ENCODE measurements at places on chromosomes 5 and 9.

DNA sequence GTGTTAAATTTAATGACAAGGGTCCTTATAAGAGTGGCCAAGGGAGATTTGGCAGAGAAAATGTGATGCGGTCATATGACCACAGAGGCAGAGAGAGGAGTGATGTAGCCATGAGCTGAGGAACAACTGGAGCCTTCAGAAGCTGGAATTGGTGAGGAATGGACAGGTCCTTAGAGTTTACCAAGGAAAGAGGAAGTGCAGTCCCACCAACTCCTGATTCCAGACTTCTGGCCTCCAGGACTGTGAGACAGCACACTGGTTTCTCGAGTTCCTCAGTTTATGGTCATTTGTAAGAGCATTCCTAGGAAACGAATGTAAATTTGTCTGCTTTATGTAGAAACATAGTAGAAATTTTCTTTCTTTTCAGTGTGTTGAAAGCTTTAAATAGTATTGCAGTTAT, 410.1 kb downstream of the CDH18 start:
- DNase-seq: no peak

GRCh38 chr5:101244621-101245020, 341.5 kb upstream of the ST8SIA4 start:
- DNase-seq: no peak

DNA sequence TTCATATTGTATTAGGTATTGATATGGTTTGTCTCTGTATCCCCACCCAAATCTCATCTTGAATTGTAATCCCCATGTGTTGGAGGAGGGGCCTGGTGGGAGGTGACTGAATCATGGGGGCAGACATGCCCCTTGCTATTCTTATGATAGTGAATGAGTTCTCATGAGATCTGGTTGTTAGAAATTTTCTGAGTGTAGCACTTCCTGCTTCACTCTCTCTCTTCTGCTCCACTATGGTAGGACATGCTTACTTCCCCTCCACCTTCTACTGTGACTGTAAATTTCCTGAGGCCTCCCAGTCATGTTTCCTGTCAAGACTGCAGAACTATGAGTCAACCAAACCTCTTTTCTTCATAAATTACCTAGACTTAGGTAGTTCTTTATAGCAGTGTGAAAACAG, 187.4 kb upstream of the SLC24A2 start:
- DNase-seq: no peak

DNA sequence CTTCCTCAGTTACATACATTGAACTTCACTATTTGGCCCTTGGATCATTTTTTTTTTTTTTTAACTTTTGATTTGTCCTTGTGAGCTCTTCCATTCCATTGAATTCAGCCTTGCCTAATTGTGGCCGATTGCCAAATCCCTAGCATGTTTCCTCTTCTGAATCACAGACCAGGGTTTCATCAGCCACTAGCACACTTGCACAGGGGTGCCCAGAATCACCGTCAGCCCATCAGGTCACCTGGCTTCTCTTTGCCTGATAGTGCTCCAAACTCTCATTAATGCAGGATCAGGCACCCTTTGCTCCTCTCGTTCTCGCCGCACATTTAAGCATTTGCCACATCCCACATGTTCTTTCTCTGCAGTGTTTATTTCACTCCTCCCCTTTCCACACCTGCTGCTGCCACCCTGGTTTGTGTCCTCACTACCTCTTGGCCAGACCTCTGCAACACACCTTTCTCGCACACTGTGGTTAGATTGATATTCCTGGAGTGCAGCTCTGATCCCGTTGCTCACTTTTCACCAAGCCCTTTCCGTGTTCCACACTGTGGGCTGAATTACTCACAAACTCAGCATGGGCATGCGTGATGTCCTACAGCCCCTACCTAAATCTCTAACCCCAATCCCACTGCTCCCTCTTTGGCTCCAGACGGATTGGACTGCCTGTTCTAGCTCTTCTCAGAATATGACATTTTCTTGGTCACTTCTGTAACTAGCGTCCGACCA, 9.8 kb downstream of the PIK3R1 start:
- no peak for DNase-seq

- DNase-seq: no peak
Measured at GRCh38 chr9:71680189-71680980, 87.9 kb downstream of the CEMIP2 start.

DNA sequence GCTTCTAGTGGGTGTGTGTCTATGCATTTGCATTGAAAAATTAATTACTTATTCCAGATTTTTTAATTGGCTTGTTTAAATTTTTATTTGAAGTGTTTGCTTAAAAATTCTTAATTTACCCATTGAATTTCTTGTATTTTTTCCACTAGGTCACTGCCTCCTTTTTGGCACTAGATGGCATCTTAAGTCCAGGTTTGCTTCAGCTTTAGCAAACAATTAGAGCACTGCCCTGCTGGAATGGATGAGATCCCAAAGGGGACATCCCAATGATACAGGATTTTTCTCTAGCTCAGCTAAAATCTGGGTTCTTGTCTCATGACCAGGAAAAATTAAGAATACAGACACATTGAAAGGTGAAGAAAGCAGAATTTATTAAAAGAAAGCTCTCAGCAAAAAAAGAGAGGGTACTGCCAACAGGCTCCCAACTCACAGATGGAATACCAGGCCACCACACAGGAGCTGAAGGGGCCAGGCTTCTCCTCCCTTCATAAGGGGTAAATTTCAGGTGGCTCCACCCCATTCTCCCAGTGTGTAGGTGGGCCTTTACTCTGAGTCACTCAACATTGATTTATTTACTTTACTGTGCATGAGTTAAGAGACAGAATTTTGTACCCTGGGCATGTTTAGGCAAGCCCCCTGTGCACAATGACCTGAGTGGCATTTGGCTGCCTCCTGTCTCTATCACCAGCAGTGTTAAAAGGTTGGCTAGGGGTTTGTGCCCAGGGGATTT, 532.4 kb downstream of the ANXA1 start:
- DNase-seq: peak; percentile 16
